ENCODE measurements at places on chromosomes 4 and X. TPM values are rescaled to one million over a fixed set of nuclear protein-coding genes. Genes with fewer than 3 reads are reported as not detected.

DNA sequence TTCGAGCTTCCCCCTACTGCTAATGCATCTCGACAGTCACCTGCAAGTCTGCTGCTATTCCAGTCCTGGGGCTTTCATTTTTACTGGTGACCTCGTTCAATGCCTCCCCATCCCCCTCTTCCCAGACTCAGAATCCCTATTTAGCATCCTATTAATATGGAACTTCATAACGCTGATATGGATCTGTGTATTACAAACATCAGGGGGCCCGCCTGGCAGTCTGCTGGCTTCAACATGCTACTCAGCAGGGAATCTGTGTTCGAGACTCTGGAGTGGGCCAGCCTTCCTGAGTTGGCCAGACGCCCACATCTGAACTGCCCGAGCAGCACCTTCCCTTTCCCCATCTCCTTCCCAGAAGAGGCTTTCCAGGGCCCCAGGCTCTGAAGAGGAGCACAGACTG is 173.9 kb upstream of the PPARGC1A start:
- H3K36me3 ChIP-seq: no peaks in the 10 kb centered on the region
- no peaks in the 10 kb centered on the region for H3K4me1 ChIP-seq
- H3K4me3 ChIP-seq: no peak overlapping the region

- H3K36me3 ChIP-seq: no peaks in the 10 kb centered on the region
- DNase-seq: no peak
- H3K4me1 ChIP-seq: peaks cover 55% of the 10 kb centered on the region
These were observed 120.1 kb upstream of the NAP1L5 start for GRCh38 chr4:88817740-88818139.

DNA sequence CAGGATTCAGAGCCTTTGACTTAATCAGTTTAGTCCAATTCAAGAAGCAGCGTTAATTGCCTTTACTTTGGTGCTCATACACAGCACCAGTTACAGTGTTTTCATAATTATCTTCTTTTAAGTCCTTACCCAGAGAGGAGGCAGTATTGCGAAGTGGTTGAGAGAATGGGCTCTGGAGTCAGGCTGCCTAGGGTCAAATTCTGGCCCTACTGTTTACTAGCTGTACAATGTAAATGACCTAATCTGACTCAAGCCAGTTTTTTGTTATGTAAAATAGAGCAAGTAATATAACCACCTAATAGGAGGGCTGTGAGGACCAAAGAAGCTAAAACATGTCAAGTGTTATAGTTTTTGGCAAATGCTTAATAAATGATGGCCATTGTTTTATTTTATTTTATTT is 27.6 kb downstream of the WDR44 start:
- DNase-seq: no peak
- H3K4me1 ChIP-seq: no peaks in the 10 kb centered on the region
- H3K4me3 ChIP-seq: no peak overlapping the region
- H3K27ac ChIP-seq: no peak overlapping the region
- no peaks in the 10 kb centered on the region for H3K27me3 ChIP-seq

GRCh38 chrX:44529310-44529709 is 13.3 kb downstream of the FUNDC1 start:
- H3K4me1 ChIP-seq: no peaks in the 10 kb centered on the region
- no peaks in the 10 kb centered on the region for H3K27me3 ChIP-seq
- no peaks in the 10 kb centered on the region for H3K36me3 ChIP-seq
- H3K27ac ChIP-seq: no peak overlapping the region

GRCh38 chr4:2445130-2445529 is 23.8 kb upstream of the RNF4 start:
- DNase-seq: no peak
- no peak overlapping the region for H3K4me3 ChIP-seq
- no peaks in the 10 kb centered on the region for H3K27me3 ChIP-seq

DNA sequence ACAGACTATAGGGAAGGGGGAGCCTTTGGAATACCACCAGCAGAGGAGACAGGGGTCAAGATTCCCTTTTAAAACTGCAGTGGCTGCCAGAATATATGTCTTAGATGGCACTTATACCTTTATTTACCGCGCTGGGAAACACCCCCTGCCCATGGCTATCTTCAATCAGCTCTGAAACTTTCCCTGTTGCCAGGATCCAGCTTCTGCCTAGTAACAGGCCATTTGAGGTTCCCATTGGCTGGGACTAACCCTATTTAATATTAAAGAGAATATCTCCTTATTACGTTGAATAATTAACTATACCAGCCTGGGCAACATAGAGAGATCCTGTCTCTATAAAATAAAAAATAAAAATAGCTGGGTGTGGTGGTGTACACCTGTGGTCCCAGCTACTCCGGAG is 23.8 kb downstream of the SOWAHB start:
- H3K4me3 ChIP-seq: no peak overlapping the region
- H3K27ac ChIP-seq: no peak overlapping the region
- no peaks in the 10 kb centered on the region for H3K4me1 ChIP-seq
- H3K36me3 ChIP-seq: no peaks in the 10 kb centered on the region
- no peaks in the 10 kb centered on the region for H3K27me3 ChIP-seq

DNA sequence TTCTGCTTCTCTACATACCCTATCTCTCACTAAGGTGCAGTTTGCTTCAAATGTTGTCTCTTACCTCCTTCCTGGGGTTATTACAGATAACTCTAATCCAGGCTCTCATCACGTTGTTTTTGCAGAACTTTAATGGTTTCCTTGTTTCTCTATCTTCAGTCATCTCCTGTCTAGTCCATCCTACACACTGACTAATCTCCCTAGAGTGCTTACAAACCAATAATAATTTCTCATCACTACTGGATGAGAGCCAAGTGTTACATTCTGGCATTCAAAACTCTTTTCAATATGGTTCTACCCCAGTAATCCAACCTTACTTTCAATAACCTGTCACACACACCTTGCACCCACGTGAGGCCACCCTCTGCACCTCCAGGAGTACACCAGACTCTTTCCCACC is 86.1 kb downstream of the SYNPO2 start:
- DNase-seq: no peak
- H3K36me3 ChIP-seq: no peaks in the 10 kb centered on the region
- H3K4me1 ChIP-seq: no peaks in the 10 kb centered on the region
- H3K27me3 ChIP-seq: no peaks in the 10 kb centered on the region

- H3K27me3 ChIP-seq: no peaks in the 10 kb centered on the region
- peak within 1 kb of the TSS; percentile 68 for H3K4me3 ChIP-seq
- peak within 1 kb of the TSS; percentile 76 for H3K27ac ChIP-seq
- H3K4me1 ChIP-seq: peaks cover 8% of the 10 kb centered on the region
These were observed at the start of gene NPNT for GRCh38 chr4:105894660-105895582. Gene NPNT (plus strand): TSS chr4:105895471. CDS start chr4:105895653, 182 bp downstream.

DNA sequence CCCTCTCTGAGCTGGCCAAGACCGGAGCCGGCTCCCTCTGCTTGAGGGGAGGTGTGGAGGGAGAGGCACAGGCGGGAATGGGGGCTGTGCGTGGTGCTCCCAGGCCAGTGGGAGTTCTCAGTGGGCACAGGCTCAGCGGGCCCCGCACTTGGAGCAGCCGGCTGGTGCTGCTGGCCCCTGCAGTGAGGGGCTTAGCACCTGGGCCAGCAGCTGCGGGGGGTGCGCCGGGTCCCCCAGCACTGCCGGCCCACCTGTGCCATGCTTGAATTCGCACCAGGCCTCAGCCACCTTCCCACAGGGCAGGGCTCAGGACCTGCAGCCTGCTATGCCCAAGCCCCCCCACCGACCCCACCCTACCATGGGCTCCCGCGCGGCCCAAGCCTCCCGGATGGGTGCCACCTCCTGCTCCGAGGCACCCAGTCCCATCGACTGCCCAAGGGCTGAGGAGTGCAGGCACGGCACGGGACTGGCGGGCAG is 602.5 kb downstream of the KCTD8 start:
- H3K4me3 ChIP-seq: no peak overlapping the region
- H3K27me3 ChIP-seq: no peaks in the 10 kb centered on the region
- no peak overlapping the region for H3K27ac ChIP-seq
- H3K4me1 ChIP-seq: no peaks in the 10 kb centered on the region
- DNase-seq: no peak
- H3K36me3 ChIP-seq: no peaks in the 10 kb centered on the region

GPR50 gene
- total RNA-seq: not detected

DNA sequence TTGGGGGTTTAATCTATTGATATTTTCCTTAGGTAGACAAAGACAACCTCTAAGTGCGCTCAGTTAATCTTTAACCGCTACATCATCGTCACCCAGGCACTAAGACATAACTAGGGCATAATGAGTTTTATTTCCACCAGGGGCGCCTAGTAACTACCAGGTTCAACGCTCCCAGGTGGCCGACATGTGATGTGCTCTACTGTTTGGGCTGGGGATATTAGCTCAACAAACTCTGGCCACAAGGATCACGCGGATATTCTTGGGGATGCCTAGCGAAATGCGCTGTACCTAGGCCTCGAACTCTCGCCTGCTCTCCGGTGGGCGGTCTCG is 915 bp upstream of the RAB33B start:
- H3K4me1 ChIP-seq: peaks cover 5% of the 10 kb centered on the region
- H3K36me3 ChIP-seq: no peaks in the 10 kb centered on the region
- DNase-seq: no peak
- H3K27ac ChIP-seq: peak overlapping the region; percentile 99
- peak overlapping the region; percentile 67 for H3K4me3 ChIP-seq
- no peaks in the 10 kb centered on the region for H3K27me3 ChIP-seq

GRCh38 chr4:146446555-146446954 is 75.2 kb downstream of the SLC10A7 start:
- no peaks in the 10 kb centered on the region for H3K27me3 ChIP-seq
- DNase-seq: no peak
- H3K36me3 ChIP-seq: no peaks in the 10 kb centered on the region
- no peaks in the 10 kb centered on the region for H3K4me1 ChIP-seq
- no peak overlapping the region for H3K4me3 ChIP-seq

DNA sequence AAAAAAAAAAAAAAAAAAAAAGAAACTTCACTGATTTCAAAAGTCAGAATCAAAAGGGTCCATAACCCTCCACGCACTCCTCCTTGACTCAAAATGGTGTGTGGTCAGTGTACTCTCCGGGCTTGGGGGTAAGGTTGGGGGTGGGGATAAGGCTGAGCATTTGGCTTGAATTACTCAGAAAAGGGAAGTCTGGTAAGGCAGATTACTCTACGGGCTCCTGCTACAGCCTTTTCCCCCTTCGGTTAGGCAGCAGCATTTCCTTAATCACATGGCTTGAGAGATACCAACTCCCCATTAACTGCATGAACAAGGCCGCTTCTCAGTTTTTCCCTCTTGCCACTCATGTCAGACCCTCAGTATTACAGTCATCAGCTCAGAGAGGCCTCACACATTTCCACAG is 135.4 kb upstream of the DUSP21 start:
- no peak for DNase-seq
- no peaks in the 10 kb centered on the region for H3K36me3 ChIP-seq
- no peak overlapping the region for H3K27ac ChIP-seq
- H3K4me1 ChIP-seq: no peaks in the 10 kb centered on the region
- H3K4me3 ChIP-seq: no peak overlapping the region

IL2 gene
- total RNA-seq: not detected

CT45A1 gene
- not detected for total RNA-seq

SPATA4 gene
- total RNA-seq: not detected

- no peak for DNase-seq
- no peak overlapping the region for H3K27ac ChIP-seq
- H3K36me3 ChIP-seq: no peaks in the 10 kb centered on the region
- no peaks in the 10 kb centered on the region for H3K4me1 ChIP-seq
- H3K27me3 ChIP-seq: peaks cover 7% of the 10 kb centered on the region
- H3K4me3 ChIP-seq: no peak overlapping the region
These were observed 39.1 kb downstream of the VSIG4 start for GRCh38 chrX:66000628-66001272.

SYTL5 gene
- total RNA-seq: 3.8 TPM

DNA sequence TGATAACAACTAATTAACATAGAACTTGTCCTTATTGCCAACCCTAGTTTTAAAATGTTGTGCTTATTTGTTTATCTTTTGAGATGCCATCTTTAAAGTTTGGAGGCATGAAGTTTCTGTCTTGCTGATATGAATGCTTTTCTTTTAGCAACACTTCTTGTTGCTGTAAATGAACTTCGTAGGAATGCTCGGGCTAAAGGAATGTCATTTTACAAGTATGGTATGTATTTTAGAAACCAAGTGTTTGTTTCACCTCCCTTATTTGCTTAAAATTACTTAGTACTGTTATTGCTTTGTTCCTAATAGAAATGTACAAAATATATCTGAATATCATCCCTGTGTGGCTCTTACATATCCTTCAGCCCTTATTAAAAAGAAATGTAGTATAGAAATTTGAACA is 76.1 kb downstream of the SLC30A9 start:
- no peak overlapping the region for H3K27ac ChIP-seq
- no peaks in the 10 kb centered on the region for H3K4me1 ChIP-seq
- no peaks in the 10 kb centered on the region for H3K27me3 ChIP-seq
- no peak overlapping the region for H3K4me3 ChIP-seq
- no peak for DNase-seq
- no peaks in the 10 kb centered on the region for H3K36me3 ChIP-seq

CT55 gene
- not detected for total RNA-seq

SPANXA2 gene
- not detected for total RNA-seq

- H3K4me1 ChIP-seq: no peaks in the 10 kb centered on the region
- H3K36me3 ChIP-seq: no peaks in the 10 kb centered on the region
- DNase-seq: no peak
- H3K27me3 ChIP-seq: no peaks in the 10 kb centered on the region
These were observed 1499.5 kb upstream of the ADGRL3 start for GRCh38 chr4:59700651-59701050.

DNA sequence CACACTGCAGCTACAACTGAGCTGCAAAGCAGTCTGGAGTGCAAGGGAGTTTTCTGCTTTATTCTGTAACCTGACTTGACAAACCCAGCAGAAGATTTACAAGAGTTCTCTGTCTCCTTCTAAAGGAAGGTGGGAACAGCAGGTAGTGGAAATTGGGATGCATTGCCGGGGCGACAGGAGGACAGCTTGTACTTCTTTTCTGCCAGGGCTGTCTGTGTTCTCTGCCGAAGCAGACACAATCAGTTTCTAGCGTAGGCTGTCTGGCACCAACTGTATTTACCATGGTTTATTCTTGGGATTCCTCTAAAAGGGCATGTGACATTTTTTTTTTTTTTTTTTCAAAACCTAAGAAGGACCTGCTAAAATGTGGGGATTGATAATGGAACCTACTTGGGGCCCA is 190.8 kb upstream of the GK2 start:
- no peaks in the 10 kb centered on the region for H3K27me3 ChIP-seq
- no peaks in the 10 kb centered on the region for H3K4me1 ChIP-seq
- DNase-seq: no peak
- no peak overlapping the region for H3K27ac ChIP-seq

DNA sequence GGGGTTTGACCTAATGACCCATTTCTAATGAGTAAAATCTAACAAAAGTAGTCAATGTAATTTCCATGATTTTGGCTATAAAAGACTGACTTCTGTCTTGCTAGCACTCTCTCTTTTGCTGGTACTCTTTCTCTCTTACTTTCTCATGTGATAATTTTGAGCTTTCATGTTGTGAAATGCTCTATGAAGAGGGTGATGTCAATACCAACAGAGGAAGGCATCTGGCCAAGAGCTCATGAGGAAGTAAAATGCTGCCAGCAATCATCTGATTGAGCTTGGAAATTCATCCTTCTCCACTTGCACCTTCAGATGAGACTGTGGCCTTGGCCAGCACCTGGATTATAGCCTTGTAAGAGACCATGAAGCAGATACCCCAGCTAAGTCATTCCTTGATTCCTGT is 347.7 kb downstream of the HS3ST1 start:
- no peaks in the 10 kb centered on the region for H3K27me3 ChIP-seq
- H3K36me3 ChIP-seq: no peaks in the 10 kb centered on the region
- H3K27ac ChIP-seq: no peak overlapping the region
- DNase-seq: no peak

- H3K36me3 ChIP-seq: no peaks in the 10 kb centered on the region
- H3K27me3 ChIP-seq: peaks cover 4% of the 10 kb centered on the region
- H3K27ac ChIP-seq: no peak overlapping the region
- no peaks in the 10 kb centered on the region for H3K4me1 ChIP-seq
These were observed 74.3 kb downstream of the DCHS2 start for GRCh38 chr4:154417373-154417673.

GRCh38 chrX:53449632-53450031 is 15.5 kb upstream of the HSD17B10 start:
- H3K36me3 ChIP-seq: no peaks in the 10 kb centered on the region
- no peaks in the 10 kb centered on the region for H3K27me3 ChIP-seq
- DNase-seq: no peak
- no peaks in the 10 kb centered on the region for H3K4me1 ChIP-seq

LGI2 gene
- total RNA-seq: 0.78 TPM
